Stimulated activated CD4-positive, alpha-beta T cell treated with anti-CD3 and anti-CD28 coated beads, Interleukin-1b, Interleukin-23, amount 100 ng/mL, for 4 hours (primary cell): ENCODE measurements at places on chromosomes 5 and 9.

GRCh38 chr5:61029456-61030162 is 84.6 kb downstream of the NDUFAF2 start:
- no peak for DNase-seq

GRCh38 chr9:127711831-127712274 is 3.6 kb downstream of the PTRH1 start:
- DNase-seq: no peak

DNA sequence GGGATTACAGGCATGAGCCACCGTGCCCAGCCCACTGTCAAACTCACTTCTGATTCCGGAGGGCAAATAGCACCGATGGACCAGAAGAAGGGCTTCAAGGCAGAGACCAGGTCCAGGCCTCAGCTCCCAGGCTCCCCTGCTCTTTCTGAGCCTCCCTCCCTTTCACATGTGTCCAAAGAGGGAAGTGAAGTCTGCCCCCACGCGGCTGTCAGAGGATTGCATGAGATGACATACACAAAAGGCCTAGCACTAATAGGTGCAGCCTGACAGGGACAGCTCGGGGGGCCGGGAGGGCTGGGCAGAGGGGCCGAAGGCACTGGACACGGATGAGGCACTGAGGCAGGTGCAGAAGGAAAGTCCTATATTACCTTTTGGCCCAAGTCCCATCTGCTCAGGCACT is 16.1 kb downstream of the FBP1 start:
- DNase-seq: no peak

GRCh38 chr9:116350213-116350612 is 196.6 kb downstream of the PAPPA start:
- DNase-seq: no peak

GRCh38 chr5:78058625-78059024 is 235.9 kb downstream of the AP3B1 start:
- DNase-seq: no peak

DNA sequence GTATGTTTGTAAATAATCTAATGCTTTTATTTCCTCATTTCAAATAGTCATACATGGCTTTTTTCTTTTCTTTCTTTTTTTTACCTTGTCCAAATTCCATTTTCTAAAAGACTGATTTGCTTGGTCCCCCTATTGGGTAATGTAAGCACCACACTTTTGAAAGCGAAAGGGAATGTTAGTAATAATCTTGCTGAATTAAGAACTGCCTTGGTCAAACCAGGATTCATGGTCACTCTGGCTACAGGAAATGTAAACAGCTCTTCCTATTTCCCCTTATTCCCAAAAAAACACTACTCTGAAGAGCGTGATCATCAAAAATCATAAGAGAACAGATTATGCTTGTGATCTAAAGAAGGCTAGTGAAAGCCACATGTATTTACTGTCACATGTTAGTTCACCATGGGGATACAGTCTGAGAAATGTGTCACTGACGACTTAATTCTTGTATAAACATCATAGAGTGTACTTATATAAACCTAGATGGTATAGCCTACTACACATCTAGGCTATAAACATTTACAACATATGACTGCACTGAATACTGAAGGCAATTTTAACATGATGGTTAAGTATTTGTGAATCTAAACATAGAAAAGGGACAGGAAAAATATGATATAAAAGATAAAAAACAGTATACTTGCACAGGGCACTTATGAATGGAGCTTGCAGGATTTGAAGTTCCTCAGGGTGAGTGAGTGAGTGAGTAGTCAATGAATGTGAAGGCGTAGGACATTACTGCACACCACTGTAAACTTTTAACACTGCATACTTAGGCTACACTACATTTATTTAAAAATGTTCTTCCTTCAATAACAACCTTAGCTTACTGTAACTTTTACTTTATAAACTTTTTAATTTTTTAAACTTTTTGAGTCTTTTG is 75.3 kb downstream of the HMGCR start:
- DNase-seq: no peak

DNA sequence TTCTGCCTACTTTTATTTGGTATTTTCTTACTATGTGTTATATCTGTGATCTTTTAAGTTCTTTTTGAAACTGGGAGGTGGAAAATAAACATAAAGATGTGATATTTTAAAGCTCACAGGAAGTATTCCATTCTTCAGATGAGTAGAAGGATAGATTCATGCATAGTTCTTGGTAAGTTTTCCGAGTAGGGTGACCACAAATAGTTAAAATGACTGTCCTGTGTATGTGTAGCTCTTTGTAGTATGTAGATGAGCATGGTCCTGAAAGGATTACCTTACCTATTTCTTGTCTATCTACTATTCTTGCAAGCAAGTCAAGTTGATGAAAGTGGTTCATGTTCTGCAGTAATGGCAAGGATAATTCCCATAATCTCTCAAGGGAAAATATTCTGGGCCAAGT is 47.7 kb downstream of the SRFBP1 start:
- DNase-seq: no peak

DNA sequence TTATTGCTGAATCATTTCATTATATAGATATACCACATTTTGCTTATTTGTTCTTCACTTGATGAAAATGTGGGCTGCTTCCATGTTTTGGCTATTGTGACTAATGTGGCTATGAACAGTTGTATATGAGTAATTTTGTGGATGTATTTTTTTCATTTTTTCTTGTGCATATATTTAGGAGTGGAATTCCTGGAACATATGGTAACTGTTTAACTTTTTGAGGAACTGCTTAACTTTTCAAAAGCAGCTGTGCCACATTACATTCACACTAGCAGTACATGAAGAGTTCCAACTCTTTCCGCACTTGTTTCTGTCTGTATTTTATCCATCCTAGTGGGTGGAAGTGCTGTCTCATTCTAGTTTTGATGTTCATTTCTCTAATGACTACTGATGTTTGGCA is 67.8 kb downstream of the JAK2 start:
- DNase-seq: no peak

DNA sequence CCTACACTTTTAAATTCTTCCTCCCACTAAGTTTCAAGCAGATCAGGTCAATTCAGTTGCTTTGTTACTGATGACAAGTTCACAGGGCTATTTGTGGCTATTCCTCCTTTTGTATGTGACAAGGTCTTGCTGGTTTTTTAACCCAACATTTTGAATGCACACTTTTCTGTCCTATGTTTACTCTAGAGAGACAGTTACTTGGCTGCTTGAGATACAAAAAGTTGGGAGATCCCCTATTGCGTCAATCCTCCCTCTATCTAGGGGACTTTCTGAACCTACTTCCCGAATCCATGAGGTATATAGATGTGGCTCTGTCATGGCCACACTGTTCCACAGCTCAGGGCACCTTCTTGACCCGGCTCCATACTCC is 386.7 kb downstream of the NTRK2 start:
- DNase-seq: no peak

- DNase-seq: no peak
Observed at GRCh38 chr5:54115735-54116403, 194.5 kb downstream of the ARL15 start.

DNA sequence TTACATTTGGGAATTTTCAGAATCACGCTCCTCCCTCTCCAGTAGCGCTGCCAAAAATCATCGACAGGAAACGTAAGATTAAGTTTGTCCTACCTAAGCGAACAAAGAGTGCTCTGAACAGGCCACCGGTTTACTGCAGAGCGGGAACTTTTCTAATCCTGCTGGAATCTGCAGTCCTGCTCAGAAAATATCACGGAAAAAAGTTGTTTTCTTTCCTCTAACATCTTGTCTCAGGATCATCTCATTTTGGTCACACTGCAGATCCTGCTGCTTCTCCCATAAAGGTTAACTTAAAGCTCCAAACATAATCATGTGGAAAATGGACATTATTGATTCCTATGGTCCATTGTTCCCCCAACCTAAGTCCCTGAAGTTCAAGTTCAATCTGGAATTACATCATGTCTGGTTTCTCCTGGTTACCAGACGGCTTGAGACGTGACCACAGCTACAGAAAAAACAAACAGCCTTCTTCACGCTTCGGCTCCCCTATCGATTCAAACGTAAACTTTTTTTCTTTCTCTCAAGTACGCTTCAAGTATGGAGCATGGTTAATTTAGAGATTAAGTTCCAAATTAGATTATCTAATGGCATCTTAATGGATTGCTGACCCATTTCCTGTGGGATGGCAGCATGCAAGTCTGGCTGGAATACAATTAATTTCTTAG is 217.6 kb downstream of the NFIB start:
- no peak for DNase-seq

DNA sequence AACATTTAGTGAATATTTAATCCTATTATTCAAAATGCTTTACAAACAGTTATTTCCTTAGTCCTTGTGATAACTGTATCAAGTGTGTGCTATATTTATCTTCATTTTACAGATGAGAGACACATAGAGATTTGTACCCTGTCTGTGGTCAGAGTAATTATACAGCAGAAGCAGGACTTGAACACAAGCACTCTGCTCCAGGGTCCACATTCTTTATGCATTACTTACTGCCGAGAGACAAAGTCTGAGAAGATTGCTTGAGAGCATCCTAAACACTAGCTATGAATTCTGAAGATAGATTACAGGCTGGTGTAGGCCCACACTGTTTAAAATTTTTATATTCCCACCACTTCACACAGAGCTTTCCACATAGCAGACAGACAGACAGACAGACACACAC is 926.1 kb upstream of the DMAC1 start:
- DNase-seq: no peak

- no peak for DNase-seq
Observed at GRCh38 chr5:176994460-176995121, 12.0 kb downstream of the UIMC1 start.

GRCh38 chr9:81613002-81613812 is 76.1 kb downstream of the TLE1 start:
- DNase-seq: no peak

DNA sequence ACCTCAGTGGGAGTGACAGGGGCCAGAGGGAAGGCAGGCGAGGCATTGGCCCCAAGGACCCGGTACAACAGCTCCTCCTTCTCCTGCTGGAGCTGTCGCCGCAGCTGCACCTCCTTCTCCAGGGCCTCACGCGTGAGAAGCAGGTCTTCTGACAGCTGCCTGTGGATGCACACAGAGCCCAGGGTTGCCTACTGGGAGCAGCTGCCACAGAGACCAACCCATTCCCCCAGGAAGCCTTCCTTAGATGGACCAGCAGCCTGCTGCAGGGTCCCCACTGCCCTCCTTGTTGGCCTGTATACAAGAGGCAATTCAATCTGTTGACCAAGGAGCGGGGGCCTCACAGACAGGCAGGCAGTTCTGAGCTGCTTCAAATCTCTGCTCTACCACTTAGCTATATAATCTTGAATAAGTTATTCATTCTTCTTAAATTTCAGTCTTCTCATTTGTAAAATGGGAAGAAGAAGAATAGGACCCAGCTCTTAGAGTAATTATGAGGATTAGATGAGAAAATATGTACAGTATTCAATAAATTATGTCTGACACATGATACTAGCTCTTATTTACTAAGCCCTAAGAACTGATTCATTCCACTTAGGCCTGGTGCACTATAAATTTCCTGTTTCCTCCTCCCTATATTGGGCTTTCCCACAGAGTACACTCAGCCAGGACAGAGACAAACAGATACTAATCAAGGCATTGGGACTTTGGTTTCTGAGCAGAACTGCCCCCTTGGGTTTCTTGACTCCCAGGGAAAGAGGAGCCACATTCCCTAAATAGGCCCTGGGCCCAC is 26.1 kb upstream of the ANXA6 start:
- no peak for DNase-seq

DNA sequence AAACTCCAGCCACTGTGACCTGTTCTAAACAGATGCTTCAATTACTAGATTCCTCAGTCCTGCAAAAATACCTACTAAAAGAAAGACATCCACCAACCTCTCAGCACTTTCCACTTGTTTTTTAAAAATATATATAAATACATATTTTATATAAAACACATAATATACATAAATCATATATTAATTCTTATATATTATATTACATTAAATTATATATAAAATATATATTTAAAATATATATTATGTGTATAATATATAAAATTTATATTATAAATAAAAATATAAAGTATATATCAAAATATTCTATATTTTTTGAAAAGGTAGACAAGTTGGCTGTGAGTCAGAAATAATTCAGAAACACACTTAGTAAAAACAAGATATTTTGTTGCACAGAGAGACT is 2371.8 kb upstream of the ACO1 start:
- no peak for DNase-seq
